Stimulated activated naive CD8-positive, alpha-beta T cell treated with anti-CD3 and anti-CD28 coated beads, Interleukin-15, Interleukin-2, amounts not matched to agents 100 U/mL and 50 U/mL, for 24 hours (primary cell): ENCODE measurements at places on chromosomes 1 and 21.

- no peak for DNase-seq
Measured at GRCh38 chr21:34946916-34947534, 102.1 kb downstream of the RUNX1 start.

- DNase-seq: no peak
Measured at GRCh38 chr1:6594977-6595740, 7.5 kb downstream of the KLHL21 start.

DNA sequence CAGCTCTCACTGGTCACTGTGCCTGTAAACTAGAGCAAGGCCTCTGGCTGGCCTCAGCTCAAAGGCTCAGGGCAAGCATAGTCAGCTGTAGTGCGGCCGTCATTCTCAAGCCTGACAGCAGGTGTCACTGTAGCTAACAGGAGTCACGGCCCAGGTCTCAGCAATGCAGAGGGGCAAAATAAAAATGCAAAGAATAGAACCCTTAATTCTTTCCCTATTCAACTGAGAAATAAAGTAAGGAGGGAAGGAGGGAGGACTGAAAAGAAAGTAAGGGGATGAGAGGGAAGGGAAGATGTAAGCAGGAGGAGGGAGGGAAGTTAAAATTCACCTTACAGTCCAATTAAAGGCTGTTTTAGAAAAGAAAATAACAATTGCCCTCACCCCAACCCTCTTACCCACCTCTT lies 106.1 kb downstream of the KIAA0319L start:
- DNase-seq: peak; percentile 79

- no peak for DNase-seq
Measured at GRCh38 chr1:205582471-205583291, 49.1 kb downstream of the ELK4 start.

DNA sequence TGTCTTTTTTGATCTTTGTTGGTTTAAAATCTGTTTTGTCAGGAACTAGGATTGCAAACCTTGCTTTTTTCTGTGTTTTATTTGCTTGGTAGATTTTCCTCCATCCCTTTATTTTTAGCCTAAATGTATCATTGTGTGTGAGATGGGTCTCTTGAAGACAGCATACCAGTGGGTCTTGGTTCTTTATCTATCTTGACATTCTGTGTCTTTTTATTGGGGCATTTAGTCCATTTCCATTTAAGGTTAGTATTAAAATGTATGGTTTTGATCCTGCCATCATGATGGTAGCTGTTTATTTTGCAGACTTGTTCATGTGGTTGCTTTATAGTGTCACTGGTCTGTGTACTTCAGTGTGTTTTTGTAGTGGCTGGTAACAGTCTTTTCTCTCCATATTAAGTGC lies 14.1 kb downstream of the ZNF678 start:
- DNase-seq: no peak

GRCh38 chr1:178434899-178435435 lies 61.8 kb downstream of the CLEC20A start:
- no peak for DNase-seq

- DNase-seq: no peak
Measured at GRCh38 chr1:48844187-48844586, 67.5 kb upstream of the BEND5 start.

DNA sequence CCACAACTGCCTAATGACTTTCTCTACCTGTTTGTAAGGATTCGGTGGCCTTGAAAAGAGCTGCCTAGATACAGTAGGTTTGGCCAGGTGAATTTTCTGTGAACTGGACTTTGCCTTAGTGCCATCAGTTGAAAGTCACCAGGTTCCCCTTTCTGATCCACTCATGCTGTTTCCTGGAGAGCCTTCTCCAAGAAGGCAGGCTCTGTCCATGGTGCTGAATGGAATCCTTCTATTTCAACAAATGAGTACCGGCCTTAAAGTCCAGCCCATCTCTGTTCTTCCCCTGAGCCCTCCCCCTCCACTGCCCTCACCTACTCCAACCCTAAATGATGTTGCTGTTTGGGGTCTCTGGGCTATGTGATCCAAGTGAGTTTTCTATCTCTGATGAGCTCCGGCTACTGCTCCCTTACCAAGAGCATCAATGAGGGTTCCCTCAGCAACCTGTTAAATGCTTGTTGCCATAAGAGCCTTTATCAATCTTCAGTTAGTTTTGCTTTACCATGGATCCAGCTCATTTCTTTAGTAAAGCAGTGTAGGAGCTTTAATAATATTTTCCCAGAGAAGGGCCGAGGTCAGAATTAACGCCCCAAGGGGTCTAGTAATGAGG lies 500.4 kb downstream of the PTPRU start:
- peak; percentile 6 for DNase-seq
